ENCODE measurements at places on chromosomes 2 and 18. TPM values are rescaled to one million over a fixed set of nuclear protein-coding genes. Genes with fewer than 3 reads are reported as not detected.
A peak's percentile ranks its signal among the peaks of the same experiment; 100 is the strongest.

- DNase-seq, result no peak
These were observed 301.6 kb upstream of the STON1 start for GRCh38 chr2:48228345-48228684.

GRCh38 chr2:118417406-118418120, 329.3 kb downstream of the INSIG2 start:
- no peak for DNase-seq

DNA sequence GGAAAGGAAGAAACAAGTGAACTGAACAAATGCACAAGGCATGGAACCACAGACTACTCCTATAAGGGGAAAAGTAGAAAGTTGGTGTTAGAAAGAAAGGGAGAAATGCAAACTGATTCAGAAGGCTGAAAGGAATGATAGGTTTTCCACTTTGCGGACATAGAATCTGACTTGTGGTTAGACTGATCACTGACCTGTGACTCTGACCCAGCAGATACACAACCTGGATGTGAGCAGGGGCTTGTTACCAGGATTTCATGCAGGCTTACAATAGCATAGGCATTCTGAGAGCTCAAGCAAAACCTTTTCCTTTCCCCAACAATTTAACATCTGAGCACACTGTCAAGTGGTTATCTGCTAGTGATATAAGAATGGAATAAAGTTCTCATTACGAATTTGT, 237.0 kb upstream of the CDH20 start:
- DNase-seq, result no peak

- DNase-seq, result no peak
These were observed 50.1 kb downstream of the ITGAV start for GRCh38 chr2:186639939-186640338.

- DNase-seq, result no peak
These were observed 77.0 kb downstream of the TMEFF2 start for GRCh38 chr2:192117705-192118104.

Gene LBX2
- polyA plus RNA-seq, result 0.52 TPM

- DNase-seq, result no peak
These were observed 178.2 kb downstream of the PPP1R1C start for GRCh38 chr2:182163878-182164277.

Gene MATN3
- 1.1 TPM for polyA plus RNA-seq

DNA sequence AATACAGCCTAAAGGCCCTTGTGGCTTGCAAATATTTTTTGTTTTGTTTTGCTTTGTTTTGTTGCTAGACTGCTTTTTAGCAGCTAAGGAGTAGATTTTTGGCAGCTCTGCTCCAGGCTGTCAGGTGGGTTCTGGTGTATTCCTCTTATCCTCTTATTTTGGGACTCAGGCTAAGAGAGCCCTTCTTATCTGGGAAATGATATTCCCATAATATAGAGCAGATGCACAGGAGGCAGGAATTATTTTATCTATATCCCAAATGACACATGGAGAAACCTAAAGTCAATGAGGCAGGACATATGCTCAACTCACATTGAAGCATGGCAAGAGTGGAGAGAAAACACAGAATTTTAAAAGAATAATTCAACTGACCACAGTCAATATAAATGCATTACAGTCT, 369.6 kb downstream of the RIT2 start:
- no peak for DNase-seq

Gene ZEB2
- 132 TPM for polyA plus RNA-seq

GRCh38 chr2:179440642-179441251, 176.1 kb upstream of the SESTD1 start:
- DNase-seq, result peak; percentile 25

DNA sequence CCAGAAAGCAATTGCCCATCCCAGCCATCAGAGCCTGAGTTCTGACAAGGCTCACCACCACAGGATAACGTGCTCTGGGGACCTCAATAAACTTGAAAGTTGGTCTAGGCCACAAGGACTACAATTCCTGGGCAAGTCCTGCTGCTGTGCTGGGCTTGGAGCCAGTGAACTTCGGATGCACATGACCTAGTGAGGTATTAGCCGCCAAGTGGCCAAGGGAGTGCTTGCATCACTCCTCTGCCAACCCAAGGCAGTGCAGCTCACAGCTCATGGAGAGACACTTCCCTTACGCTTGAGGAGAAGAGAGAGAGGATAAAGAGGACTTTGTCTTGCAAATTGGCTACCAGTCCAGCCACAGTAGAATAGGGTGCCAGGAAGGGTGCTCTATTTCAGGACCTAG, 219.6 kb downstream of the MBD2 start:
- DNase-seq, result no peak

DNA sequence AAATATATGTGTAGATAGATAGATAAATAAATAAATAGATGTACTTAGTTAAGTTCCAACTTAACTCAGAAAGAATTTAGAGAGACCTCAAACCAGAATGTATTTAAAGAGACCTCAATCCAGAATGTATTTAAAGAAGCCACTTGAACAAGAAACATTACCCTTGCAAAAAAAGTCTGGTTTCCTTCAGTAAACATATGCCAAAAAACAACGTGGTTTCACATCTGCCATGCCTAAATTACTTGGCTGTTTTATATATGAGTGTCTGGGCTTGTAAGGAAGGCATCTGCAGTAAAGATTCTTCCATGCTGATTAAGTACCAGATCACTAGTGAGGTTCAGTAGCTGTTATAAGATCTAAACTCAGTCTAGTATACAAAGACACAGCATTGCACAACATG, 29.1 kb upstream of the RPE start:
- DNase-seq, result no peak

Measured in hindlimb muscle (tissue), 1 donor.